ENCODE measurements at places on chromosomes 16 and 17. TPM values are rescaled to one million over a fixed set of nuclear protein-coding genes. Genes with fewer than 3 reads are reported as not detected.

Gene PROCA1
- total RNA-seq: 31.7 TPM

Gene TMEM98
- total RNA-seq: 70.3 TPM

Gene MYH2
- total RNA-seq: 1.5 TPM

DNA sequence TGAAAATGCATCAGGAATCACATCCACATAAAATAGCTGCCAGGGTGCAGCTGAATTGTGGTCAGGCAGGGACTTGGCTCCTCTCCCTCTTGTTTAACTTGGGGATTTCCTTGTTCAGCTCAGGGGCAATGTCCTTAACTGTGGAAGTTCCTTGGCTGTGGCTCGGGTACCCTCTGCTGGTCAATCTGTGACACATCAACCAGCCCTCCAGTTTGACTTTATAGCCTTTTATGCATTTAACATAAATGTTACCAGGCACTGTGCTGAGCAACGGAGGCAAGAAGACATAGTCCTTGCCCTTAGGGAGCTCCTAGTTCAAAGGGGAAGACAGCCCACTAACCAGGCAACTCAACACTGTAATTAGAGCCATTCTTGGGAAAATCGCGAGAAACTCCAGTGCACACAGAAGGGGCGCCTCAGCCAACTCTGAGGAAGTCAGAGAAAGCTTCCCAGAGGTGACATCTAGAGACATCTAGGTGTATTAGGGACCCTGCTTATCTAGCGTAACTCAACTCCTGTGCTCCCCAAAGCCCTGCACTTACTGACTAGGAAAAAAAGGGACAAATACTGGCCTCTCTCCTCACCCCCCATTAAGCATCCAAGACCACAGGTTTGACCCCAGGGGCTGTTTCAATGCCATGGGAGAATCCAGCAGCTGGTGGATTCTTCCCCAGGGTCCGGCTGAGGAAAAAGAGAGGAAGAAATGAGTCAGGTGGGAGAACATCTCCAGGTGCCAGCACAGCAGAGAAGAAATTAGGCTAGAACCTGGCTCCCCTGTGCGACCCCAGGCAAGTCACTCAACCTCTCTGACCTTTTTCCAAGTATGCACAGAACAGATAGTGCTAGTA, 17.3 kb upstream of the EEF2K start:
- peak; percentile 69 for DNase-seq

DNA sequence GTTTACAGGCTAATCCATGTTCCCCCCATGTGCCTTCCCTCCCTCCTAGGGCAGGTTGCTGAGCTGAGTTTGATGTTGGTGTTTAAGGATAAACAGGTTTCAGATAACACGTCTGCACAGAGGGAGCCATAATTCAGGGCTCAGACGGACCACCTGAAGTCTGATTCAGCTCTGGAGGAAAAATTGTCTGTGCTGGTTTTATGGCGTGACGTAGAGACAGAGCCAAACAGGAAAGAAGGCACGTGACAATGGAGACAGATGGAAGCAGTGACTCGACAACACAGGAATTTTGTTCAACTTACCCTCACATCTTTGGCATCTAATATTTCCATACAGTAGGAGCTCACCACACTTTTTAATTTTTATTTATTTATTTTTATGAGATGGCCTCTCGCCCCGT, 10.7 kb upstream of the USP10 start:
- DNase-seq: no peak

GRCh38 chr16:58409316-58409973, 17.2 kb downstream of the GINS3 start:
- no peak for DNase-seq

GRCh38 chr16:50501986-50502615, 46.1 kb upstream of the NKD1 start:
- no peak for DNase-seq

DNA sequence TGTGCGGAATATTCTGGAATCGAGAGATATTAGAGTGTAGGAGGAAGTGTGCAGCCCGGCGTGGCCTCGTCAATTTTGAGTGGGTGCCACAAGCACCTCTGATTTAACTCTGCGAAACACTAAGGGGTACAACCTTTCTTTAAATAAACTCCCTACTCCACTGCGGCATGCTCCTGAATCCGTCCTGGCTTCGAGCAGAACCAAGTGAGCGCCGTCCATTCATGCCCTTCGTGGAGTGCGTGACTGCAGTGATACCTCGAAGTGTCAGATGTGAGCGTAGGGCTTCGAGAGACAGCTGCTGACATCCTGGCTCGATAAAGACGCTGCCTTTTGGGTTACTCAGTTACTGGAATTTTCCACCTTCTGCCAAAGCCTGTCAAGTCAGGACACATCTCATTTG, 128.8 kb downstream of the FOXL1 start:
- DNase-seq: no peak

GRCh38 chr16:30904114-30904780, 7.8 kb downstream of the CTF1 start:
- DNase-seq: no peak

- DNase-seq: no peak
These were observed 5.0 kb downstream of the IGFBP4 start for GRCh38 chr17:40448213-40448638.

- DNase-seq: no peak
These were observed 46.5 kb upstream of the CIBAR2 start for GRCh38 chr16:85158743-85159178.

DNA sequence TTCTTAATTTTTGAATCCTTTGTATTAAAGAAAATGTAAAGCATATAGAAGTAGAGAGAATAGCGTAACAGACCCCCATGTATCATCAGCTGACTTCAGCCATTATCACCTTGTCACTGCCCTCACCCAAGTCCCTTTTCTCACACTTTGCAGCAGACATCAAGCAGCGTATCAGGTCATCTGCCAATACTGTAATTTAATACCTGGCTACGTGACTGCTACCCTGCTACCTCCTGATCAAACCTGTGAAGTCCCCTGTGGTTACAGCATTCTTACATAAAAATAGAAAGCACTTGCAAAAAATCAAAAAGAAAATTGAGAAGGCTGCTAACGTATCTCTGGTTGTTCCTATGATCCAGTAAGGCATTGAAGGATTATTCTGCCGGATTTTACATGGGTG, 96.4 kb downstream of the PLCG2 start:
- DNase-seq: no peak

- DNase-seq: no peak
These were observed 297.3 kb downstream of the ABCC12 start for GRCh38 chr16:47858333-47858982.

DNA sequence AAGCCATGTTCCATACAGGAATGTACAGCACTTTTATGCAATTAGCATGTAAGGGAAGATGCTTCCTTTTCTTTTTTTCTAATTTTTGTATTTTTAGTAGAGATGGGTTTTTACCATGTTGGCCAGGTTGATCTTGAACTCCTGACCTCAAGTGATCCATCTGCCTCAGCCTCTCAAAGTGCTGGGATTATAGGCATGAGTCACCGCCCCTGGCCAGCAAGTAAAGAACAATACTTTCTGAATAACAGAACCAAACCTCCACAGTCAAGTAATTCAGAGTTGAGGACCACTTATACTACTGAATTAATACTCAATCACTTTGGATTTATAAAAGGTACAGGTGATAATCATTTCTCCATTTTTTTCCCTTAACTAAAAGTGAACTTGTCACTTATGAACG, 13.0 kb downstream of the C16orf87 start:
- DNase-seq: no peak

DNA sequence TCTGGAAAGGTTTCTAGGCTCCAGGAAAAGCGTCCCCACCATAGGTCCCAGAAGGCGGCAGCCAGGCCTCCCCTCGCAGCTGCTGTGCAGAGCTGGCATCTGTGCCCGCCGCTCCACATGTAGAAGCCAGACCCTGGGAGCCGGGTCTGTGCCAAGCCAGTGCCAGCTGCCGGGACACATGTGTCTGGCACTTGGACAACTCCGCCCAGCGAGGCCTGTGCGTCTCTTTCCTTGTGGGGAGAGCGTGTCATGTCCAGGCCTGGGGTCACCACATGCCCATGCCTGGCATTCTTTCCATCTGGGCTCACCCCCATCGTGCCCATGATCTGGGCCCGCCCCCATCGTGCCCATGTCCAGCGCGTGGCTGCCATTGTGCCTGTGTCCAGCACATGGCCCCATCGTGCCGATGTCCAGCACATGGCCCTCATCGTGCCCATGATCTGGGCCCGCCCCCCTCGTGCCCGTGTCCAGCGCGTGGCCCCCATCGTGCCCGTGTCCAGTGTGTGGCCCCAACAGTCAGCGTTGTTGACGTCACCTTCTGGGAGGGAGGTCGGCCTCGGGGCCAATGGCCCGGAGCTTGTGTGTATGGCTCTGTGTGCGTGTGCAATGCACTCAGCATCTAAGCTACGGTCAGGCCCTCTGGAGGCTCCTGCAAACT, 13.3 kb upstream of the ACSF3 start:
- no peak for DNase-seq

DNA sequence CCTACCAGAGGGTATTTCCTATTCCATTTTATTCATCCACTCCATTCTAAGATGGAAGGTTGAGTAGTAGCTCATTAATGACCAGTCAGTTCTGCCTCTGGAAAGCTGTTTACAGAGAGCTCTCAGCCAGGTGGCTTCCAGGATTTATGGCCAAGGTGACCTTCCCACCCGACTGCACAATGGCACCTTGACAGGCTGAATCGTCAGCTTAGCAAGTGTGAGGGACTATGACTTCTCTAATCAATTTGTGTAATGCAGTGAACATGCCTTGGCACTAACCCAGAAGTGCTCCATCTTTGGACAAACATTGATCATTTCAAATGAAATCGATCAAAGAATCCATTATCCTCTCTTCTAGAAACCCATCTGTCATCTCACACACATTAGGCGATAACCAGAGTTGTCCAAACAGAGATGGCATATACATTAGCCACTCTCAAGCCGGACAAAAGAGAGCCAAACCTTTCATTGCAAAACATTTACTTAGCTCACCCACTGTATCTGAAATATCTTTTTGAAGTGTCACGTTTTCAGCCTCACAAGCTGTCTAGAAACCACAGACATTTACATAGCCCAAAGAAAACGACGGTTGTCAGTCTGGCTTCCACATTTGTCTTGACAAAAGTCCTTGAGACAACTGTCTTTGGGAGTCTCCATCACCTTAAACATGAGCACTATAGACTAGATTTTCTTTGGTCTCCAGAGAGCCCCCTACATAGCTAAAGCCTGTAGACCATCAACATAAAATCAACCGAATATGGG, 35.6 kb downstream of the CLEC3A start:
- no peak for DNase-seq

All from WTC11 (cell line).